ENCODE measurements at places on chromosomes 2 and 18.

DNA sequence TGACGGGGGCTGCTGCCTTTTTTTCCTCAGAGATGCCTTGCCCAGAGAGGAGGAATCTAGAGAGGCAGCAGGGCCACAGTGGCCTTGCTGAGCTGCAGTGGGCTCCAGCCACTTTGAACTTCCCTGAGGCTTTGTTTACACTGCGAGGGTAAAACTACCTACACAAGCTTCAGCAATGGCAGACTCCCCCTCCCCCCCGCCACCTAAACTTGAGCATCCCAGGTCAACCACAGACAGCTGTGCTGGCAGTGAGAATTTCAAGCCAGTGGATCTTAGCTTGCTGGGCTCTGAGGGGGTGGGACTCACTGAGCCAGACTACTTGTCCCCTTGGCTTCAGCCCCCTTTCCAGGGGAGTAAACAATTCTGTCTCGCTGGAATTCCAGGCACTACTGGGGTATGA, 11.8 kb downstream of the SYT4 start:
- no peak for DNase-seq

DNA sequence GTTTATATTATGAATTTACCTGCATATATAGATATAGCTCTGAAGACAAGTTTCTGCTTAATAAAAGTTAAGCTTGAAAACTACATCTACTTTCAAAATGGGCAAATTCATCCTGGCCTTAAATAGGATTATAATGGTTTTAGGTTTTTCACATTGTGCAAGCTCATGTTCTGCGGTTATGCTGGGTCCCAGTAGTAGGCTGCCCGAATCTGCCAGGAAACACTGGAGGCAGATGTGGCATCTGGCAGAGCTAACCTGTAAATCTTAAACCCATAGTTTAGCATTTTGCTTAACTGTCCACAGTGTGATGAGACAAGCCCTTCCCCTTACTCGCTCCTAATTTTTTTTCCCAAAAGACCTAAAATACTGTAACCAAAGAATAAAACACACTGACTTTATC, 234.2 kb downstream of the TCF4 start:
- DNase-seq, result no peak

DNA sequence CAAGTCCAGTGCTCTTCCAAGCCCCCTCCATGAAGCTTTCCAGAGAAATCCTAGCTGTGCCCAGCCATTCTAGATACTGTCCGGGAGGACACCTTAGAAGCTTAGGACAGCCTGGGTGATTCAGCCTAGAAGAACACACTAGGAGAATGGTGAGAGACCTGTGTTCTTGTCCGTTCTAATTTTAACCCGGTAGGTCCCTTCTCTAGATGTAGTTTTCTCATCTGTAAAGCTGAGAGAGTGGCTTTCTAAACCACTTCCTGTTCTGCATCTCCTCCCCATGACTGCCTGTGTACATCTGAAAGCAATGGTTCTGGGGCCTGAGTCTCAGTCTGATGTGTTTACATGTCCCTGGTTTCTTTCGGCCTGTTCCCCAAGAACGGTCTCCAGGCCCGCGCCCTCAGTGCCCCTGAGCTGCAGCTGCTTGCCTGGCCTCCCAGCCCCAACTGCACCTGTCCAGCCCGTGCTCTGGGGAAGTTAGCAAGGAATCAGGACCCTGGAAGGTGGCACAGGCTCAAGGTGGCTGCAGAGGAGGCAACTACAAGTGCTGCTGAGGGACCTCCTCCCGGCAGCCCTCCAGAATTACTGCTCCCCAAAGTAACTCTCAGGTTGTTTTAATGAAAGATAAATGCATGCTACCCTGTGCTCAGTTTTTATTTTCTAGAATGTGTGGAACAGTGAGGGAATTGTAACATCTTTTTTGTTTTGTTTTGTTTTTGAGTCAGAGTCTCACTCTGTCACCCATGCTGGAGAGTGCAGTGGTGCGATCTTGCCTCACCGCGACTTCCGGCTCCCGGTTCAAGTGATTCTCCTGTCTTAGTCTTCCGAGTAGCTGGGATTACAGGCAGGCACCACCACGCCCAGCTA, 105.9 kb downstream of the LBH start:
- peak; percentile 55 for DNase-seq

DNA sequence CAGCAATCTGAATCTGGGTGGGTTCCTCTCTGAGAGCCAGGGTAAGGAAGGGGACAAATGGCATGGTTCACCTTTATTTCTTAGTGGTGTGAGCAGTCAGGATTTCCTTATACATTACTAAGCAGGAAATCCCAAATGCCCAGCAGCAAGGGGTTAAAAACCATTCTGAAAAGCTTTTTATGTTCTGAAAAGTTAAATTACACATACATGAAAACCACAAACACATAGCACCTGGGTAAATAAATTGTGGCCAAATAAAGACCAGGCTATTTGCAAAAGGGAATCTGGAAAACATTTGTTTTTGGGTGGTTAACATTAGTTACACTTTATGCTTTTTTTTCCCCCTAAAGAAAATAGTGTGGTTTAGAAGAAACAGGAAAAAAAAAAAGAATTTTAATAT, 156.1 kb downstream of the AGPS start:
- no peak for DNase-seq

GRCh38 chr2:226837787-226838603, 2.1 kb downstream of the RHBDD1 start:
- peak; percentile 15 for DNase-seq

DNA sequence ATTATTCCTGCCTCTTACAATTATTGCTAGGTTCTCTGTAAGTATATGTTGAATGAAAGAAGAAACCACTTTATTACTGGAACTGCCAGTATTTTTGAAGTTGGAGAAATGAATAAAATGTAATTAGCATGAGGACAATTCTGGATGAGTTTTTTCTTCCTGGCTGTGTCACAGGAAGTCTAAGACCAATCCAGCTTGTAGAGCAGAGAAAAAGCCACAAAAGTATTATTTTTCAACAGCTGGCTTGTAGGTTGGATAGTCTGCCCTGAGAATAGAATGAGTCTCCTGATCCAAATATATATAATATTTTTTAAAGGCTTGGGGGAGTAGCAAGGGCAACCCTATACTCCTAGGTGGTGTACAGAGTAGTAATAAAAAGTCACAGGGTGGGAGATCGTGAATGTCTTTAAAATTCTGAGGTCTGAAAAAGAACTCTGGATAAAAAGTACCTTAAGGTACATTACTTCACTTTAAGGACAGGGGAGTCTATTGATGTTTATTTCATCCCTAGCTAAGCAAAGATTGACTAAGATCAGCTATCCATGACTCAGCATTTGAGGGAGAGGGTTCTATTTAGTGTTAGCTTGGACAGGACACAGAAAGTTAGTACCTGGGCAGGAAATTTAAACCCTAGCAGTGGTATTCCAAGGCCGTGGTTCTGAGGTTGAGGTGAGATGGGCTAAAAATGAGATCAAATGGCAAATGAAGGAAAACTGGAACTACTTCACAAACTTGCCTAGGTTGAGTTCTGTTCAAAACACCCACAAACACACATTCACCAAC, 31.7 kb downstream of the SLC40A1 start:
- DNase-seq, result no peak

- no peak for DNase-seq
Observed at GRCh38 chr2:166449439-166449838, 44.6 kb downstream of the SCN7A start.

Data from CD4-positive, alpha-beta T cell (primary cell).